ENCODE measurements at places on chromosomes 13 and 19.

GRCh38 chr19:10293637-10294367 lies 4.0 kb downstream of the ICAM5 start:
- DNase-seq: no peak

DNA sequence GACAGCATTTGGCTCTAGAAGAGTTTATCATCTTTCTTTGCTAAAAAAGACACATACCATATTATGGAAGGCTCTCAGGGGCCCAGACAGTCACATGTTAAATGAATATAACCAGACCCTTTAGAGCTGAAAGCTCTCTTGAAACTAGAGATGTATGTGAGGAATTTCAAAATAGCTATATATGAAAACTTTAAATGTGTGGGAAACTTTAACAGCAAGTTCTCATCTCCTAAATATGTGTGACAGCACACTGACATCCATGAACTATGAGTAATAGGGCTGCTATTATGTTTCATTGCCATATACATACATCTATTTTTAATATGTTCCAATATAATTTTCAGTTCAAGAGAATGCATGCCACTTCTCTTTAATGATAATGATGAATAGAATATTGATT lies 509.5 kb downstream of the GPC6 start:
- DNase-seq: no peak

DNA sequence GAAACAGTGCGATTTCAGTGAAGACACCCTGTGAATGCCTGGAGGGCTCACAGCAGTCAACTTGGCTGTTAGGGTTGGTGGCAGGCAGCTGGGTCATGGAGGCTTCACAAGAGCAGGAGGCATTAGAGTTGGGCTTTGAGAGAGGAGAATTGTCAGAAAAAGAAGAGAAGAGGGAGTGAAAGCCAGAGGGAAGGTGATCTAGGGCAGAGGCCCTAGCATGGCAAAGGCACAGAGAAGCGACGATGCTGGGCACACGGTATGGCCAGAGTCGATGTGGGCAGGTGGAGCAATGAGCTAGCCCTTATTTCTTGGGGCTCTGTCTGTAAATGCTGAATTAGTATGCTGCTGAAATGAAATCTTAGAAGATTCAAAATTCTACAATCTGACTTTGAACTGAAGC lies 52.6 kb upstream of the OLFM4 start:
- no peak for DNase-seq

GRCh38 chr19:47741544-47742140 lies 3.7 kb upstream of the NOP53 start:
- no peak for DNase-seq

DNA sequence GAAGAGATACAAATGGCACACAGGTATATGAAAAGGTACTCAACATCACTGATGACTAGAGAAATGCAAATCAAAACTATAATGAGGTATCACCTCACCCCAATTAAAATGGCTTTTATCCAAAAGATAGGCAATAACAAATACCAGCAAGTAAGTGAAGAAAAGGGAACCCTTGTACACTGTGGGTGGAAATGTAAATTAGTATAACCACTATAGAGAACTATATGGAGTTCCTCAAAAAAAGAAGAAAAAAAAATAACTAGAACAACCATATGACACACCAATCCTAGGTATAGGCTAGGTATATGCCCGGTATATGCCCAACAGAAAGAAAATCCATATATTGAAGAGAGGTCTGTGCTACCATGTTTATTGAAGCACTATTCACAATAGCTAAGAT lies 150.9 kb downstream of the VWA8 start:
- DNase-seq: no peak

DNA sequence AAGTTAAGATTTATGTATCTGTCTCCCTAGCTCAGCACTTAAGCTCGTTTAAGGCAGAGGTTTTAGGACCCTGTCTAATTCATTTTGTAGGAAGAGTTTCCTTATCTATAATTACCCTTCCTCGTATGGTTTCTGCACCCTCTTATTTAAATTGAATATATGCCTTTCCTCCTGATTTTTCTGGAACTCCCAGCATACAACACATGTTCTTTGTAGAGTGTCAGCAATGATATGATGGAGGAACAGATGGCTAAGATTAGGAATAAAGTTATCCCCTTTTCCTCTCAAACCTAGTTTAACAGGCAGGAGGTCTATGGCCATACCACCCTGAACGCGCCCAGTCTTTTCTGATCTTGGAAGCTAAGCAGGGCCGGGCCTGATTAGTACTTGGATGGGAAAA lies 359.5 kb downstream of the PCDH17 start:
- DNase-seq: no peak

- no peak for DNase-seq
These were observed 5.5 kb upstream of the LILRA6 start for GRCh38 chr19:54248016-54248601.

GRCh38 chr13:36752673-36753072 lies 66.3 kb upstream of the RFXAP start:
- DNase-seq: no peak

DNA sequence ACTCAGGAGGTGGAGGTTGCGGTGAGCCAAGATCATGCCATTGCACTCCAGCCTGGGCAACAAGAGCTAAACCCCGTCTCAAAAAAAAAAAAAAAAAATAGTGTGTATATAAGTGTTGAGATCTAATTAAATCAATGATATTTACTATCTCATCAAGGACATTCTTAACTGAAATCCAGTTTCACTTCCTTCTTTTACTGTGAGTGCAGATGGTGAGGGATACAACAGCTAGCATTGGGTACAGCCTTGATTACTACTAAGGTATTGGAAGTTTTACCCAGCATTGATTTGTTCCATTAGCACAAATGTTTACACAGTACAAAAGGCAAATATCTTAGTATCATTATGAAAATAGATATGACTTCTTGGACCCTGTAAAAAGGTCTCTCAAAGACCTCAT lies 546.6 kb downstream of the KCTD12 start:
- DNase-seq: no peak

GRCh38 chr13:67101730-67102467 lies 128.2 kb downstream of the PCDH9 start:
- no peak for DNase-seq

DNA sequence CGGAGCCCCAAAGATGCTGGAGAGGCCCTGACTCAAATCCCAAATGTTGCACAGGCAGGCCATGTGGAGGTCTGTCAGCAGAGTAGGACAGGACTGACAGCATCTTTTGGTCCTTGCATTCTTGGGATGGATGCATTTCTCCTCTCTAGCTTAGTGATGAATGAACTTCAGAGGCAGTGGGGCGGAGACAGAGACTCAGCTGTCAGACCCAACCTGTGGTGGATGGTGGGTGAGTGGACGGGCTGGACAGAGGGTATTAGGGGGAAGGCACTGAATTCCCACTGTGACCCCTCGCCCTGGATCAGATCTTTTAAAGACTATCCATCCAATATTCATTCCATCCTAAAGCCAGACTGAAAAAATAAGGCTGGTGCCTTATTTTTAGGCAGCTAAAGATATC lies 39.3 kb upstream of the GJB6 start:
- DNase-seq: no peak

DNA sequence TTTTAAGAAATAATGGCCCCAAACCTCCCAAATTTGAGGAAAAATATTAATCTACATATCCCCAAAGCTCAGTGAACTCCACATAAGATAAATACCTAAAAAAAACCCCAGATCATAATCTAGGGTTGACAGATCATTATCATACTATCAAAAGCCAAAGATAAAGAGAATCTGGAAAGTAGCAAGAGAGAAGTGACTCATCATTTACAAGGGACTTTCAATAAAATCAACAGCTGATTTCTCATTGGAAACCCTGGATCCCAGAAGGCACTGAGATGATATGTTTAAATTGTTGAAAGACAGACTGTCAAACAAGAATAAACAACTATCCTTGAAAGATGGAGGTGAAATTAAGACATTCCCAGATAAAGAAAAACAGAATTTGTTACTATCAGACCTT lies 199.3 kb downstream of the KCNRG start:
- DNase-seq: no peak

- DNase-seq: no peak
These were observed 29.1 kb downstream of the NFIX start for GRCh38 chr19:13024126-13024950.

DNA sequence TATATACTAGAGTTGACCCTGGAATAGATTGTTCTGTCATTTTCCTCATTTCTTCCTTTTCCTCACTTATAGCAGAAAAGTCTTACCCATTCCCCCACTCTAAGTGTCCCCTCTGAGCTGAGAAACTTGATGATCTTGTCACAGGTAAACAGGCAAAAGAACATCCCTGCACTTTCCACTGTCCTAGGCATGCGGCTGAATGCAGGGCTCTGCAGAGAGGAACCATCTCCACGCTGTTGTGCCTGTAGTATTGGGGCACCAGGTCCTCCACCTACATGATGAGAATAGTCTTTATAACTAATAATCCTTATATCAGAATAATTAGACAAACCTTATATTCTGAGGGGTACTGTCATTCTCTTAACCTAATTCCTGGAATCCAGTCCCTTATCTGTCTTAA lies 211.3 kb downstream of the RBM26 start:
- no peak for DNase-seq

GRCh38 chr19:18443406-18443805 lies 5.5 kb upstream of the ISYNA1 start:
- no peak for DNase-seq

DNA sequence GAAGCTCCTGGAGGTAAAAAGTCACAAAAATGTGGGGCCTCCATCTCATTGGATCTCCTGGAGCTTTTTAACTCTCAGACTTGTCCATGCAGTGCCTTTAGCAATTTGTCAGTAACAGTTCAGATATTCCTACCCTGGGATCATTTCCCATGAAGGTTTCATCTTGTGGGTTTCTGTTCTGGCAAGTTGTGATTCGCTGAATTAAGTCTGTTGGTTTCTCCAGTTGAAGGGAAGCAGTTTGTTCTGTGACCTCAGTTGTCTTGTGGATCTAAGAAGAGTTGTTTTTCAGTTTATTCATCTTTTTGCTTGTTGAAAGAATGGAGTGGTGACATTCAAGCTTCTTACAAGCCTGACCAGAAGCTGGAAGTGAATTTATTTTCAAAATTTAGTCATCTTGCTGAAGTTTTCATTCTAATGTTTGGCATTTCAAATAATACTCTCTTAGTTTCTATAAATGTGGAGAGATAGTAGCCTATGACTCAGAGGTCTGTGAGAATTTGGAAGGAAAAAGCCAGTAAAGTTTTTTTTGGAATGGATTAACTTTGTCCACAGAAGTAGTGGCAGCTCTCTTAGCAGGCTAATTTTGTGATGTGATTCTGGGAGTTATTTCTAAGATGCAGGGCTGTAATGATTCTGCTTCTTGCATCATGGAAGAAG lies 120.1 kb upstream of the CSNK1A1L start:
- no peak for DNase-seq

DNA sequence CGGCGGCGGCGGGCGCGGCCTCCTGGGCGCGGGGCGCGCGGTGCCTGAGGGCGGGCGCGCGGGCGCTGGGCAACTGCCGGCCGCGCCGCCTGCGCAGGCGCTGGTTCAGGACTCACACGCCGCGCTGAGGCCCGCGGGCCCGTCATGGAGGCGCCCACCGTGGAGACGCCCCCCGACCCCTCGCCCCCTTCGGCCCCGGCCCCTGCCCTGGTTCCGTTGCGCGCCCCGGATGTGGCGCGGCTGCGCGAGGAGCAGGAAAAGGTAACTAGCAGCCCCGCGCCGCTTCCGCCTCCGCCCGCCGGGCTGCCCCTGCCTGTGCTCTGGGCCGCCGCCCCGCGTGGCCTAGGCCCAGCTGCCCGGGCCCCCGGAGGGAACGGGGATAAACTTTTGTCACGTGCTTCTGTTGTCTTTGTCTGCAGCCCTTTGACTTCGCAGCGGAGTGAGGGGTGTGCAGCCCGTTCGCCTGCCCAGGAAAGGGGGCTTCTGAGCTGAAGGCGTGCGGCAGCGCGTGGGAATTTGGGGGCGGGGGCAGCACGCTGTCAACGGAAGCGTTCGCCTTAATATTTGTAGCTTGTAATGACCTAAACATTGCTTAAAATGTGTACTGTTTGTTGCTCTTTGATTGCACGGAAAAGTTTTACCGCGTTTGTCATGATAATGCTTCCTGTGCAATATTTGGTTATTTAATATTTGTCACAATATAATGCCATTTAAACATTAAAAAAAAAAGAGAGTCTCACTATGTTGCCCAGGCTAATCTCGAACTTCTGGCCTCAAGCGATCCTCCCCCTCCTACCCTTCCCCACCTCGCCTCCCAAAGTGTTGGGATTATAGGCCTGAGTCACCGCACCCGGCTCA lies 594 bp downstream of the URI1 start:
- peak; percentile 70 for DNase-seq

GRCh38 chr13:46484561-46484960 lies 68.4 kb upstream of the LRCH1 start:
- DNase-seq: no peak

GRCh38 chr13:95058680-95059079 lies 242.6 kb downstream of the ABCC4 start:
- no peak for DNase-seq

- no peak for DNase-seq
These were observed 374.4 kb downstream of the SPRY2 start for GRCh38 chr13:79966493-79966895.

DNA sequence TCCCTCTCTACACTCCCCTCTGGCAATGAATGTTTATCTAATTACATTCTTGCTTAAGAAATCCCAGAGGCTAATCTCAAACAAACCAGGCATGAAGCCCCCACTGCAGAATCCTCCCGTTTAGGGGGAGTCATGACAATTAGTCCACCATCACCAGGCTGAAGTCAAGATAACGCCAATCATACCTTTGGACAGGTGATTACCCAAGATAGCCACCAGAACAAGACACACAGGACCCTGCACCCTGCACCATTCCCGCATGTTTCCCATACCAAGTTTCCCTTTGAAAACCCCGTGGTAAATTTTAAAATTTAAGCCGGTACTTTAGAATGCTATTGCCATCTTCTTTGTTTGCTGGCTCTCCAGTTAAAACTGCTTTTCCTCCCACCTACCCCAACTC lies 64.8 kb upstream of the XPO4 start:
- DNase-seq: no peak

DNA sequence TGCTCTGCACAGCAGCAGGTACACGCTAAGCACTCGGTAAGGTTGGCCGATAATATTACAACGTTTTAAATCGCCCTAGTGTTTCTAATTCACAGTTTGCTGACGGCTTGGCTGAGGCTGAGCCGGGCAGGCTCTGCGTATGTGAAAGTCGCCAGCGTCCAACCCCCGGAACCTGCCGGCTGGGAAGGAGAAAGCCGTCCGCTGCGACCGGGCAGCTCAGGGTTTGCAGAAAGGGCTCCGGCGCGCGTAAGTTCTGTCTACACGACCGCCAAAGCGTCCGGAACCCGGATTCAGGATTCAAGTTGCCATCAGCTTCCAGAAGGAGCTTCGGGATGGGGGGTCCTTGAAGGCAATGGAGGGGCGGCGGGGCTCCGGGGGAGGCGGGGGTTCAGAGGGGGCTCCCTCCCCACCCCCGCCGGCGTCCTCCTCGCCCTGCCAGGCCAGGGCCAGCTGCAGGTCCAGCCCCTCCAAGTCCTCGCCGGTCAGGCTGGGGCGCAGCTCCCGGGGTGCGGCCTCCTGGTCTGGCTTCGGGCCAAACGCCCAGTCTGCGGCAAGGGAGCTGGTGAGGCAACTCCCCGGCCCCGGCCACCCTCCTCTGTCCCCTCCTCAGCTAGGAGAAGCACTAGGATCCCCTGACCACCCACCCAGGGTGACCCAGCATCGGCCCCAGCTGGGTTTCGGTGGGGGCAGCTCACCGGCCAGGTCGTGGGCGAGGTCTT lies 575 bp downstream of the SMIM44 start:
- DNase-seq: no peak
